ENCODE measurements at places on chromosomes 7 and 10.

GRCh38 chr7:37289367-37289766 lies 159.3 kb downstream of the ELMO1 start:
- no peak for DNase-seq

DNA sequence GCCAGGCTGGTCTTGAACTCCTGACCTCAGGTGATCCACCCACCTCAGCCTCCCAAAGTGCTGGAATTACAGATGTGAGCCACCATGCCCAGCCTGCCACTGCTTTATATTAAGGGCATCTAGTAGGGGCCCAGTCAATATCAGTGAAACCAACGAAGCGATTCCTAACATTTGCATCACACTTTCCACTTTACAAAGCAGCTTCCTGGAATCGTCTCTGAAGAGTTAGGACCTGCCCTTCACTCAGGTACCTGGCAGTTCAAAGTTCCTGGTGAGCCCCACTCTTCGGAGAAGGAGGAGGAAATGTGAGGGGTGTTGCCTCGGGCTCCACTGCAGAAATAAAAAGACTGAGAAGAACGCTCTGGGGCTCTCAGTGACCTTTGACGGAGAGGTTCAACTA lies 31.1 kb upstream of the EZH2 start:
- no peak for DNase-seq

DNA sequence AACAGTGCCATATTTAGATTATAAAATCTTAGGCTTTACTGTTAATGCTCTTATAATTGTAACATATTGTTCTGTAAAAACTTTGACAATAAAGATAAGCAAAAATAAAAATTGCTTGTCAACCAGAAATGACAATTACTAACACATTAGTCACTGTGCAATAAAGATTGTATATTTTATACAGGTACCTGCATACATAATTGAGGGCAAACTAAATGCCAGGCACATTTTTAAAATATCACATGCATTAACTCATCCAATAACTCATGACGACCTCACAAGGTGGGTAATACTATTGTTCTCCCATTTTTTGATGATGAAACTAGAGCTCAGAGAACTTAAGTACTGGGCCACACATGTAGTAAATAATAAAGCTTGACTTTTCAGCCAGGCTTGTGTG lies 1020.2 kb upstream of the C7orf33 start:
- DNase-seq: no peak

DNA sequence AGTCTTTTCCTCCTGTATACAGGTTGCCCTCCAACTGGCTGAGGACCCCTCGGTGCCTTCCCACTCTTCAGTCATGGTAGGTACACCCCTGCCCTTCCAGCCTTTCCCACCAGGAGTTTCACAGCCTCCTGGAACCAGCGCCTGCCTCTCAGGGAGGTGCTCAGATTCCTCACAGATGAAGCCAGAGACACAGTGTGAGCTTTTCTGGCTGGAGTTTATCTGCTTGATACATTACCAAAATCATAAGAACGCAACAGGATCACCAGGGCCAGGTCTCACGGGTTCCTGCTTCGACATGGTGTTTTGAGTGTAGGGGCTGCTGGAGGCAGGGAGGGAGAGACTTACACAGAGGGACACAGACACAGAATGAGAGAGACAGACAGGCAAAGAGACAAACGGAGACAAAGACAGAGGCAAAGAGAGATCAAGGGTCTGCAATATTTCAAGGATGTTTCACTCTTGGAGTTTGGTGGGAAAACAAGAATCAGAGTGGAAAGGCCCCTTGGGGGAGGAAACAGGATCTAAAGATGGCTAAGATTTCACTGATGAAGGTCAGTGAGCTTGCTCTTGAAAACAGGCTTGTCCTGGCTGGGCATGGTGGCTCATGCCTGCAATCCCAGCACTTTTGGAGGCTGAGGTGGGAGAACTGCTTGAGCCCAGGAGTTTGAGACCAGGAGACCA lies 6.5 kb upstream of the INMT start:
- DNase-seq: no peak

- DNase-seq: peak; percentile 15
Measured at GRCh38 chr7:14839307-14839706, 63.2 kb downstream of the DGKB start.

DNA sequence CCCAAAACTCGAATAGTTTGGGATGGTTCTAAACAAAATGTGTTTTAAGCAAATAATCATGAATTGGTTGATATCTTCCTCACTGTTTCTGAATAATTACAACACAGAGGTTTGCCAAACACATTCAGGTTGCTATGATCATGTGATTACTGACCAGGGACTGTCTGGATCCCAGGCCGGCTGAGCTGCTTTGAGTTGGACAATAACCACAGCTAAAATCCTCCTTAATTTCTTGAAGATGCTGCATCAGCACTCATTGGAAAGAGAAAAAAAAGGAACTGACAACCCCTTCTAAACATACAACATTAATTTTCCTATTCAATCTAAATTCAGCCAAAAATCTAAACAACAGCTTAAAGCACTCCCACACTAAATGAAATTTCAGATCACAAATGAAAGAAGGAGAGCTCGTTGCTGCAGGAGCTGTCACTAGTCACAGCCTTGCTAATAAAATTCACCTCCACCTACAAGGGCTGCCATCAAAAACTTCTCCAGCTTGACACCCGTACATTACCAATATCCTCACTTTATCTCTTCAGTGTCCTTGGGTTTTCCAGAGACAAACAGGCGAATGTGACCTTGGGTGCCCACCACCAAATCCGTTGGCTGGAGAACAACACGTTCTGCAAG lies 560.2 kb downstream of the KCNMA1 start:
- no peak for DNase-seq
